ENCODE measurements at places on chromosomes 1 and 21.

DNA sequence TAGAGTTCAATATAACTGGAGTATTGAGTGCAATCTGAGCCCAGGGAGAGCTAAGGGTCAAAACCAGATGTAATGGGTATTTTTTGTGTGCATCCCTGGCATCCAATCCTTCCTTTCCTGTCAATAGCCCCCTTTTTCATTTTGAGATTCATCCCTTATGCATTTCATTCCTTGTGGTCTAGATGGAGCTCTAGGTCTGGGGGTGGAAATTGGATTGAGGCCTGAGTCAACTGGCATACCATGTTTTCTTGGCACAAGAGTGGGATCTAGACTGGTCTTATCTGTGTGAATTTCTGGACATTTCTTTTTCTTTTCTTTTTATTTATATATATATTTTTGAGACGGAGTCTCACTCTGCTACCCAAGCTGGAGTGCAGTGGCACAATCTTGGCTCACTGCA lies 67.3 kb upstream of the RAB3GAP2 start:
- DNase-seq, result no peak

DNA sequence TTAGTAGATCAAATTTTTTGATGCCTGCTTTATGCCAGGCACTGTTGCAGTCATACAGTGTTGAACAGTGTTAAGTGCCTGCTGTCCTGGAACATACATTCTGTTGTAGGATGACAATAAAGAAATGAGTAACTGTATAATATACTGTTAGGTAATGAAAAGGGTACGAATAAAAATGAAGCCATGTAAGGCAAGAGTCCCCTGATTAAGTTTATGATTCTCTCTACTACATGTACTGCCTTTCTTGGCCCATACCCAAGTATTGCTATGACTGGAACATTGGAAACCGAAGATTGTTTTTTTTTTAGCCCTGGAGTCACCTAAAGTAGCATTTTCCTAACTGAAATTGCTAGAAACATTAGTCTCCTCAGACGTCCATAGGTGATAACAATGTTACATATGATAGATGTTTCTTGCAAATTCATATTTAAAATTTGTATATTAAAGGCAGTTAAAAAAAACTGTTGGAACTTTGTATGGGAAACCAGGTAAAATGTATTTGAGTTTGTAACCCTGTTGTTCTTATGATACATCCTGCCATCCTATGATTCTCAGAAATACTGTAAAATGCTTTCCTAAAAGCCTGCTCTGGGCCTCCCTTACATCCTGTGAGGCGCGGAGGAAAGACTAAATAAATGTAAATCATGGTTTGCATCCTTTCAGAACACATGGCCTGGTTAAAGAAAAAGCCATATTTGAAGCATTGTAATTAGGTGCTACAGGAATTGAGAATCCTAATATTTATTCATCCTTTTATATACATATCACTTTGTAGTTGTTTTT lies 5.8 kb downstream of the ATP5PB start:
- no peak for DNase-seq

GRCh38 chr1:115142616-115143015 lies 53.3 kb upstream of the TSPAN2 start:
- DNase-seq, result peak; percentile 37

GRCh38 chr1:228861832-228862180 lies 126.5 kb downstream of the RHOU start:
- no peak for DNase-seq

- DNase-seq, result no peak
Measured at GRCh38 chr1:228335406-228336307, 71.0 kb downstream of the TRIM11 start.

DNA sequence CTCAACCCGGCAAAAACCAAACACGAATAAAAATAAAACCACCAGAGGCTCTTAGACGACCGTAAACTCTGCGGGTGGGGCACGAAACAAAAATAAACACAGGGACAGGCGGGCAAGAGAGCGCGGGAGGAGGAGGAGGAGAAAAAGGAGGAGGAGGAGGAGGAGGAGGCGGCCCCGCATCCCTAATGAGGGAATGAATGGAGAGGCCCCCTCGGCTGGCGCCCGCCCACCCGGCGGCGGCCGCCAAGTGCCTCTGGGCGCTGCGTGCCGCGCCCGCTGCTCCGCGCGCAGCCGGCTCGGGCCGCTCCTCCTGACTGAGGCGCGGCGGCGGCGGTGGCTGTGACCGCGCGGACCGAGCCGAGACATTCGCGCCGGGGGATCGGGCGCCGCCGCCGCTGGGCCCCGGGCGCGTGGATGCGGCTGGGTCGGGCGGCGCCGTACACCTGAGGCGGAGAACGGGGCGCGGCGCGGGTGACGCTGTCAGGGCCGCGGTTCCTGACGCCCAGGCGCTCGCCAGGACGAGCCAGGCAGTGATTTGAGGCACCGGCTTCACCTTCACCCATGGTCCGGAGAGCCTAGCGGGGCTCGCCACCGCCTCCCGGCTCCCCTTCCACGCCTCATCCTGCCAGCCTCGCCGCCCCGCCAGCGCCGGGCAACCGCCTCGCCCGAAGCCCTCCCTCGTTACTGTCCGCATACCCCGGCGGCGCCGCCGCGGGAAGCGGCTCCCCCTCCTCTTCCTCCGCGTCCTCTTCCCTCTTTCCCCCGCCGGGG lies at the start of gene MARK1:
Gene MARK1, plus strand, starts transcription at position 229 of the 771 bp plus-strand sequence. CDS start 687 bp downstream, outside the sequence.
- DNase-seq, result peak; percentile 47

DNA sequence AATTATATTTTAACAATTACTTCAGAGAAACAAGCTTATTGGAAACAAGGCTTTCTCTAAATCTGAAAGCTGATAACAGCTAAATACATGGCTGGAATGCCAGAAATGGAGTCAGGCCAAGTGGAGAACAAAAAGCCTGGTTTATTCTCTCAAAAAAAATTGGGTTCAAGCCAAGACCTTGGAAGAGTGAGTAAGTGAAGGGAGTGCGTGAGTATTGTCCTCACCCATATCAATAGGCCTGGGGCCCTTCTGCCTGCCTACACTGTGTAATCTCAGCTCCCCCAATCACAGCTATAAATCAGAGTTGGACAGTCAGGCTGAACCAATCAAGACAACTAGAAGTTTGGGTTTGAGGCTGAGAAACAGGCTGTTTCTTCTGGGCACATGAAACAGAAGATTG lies 7.4 kb downstream of the KYAT3 start:
- DNase-seq, result peak; percentile 91

- DNase-seq, result no peak
Measured at GRCh38 chr21:36210779-36211659, 54.4 kb downstream of the DOP1B start.

- DNase-seq, result no peak
Measured at GRCh38 chr1:19496527-19496874, 11.2 kb upstream of the CAPZB start.

All from fibroblast of skin of abdomen (primary cell).